ENCODE measurements at places on chromosomes 3 and 15. TPM values are rescaled to one million over a fixed set of nuclear protein-coding genes. Genes with fewer than 3 reads are reported as not detected.

GOLGA6L10 gene
- total RNA-seq = 0.07 TPM

DNA sequence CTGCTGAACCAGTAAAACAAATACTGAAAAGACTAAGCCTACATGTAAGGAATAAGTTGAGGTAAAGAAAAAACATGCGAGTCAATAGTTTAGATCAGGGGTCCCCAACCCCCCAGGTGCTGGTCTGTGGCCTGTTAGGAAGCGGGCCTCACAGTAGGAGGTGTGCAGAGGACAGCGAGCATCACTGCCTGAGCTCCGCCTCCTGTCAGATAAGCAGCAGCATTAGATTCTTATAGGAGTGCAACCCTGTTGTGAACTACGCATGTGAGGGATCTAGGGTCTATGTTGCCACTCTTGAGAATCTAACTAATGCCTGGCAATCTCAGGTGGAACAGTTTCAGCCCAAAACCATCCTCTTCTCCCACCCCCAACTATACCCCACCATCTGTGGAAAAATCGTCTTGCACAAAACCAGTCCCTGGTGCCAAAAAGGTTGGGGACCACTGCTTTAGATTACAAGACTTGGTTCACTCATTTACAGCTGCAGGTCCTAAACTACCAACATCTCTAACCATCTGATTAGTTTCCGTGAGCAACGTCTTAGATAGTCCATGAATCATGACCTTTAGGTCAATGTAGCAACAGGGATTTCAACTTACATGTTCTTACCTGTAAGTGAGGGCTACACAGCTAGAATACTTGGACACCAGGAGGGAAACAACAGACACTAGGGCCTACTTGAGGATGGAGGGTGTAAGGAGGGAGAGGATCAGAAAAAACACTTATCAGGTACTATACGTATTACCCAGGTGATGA lies 66.7 kb downstream of the TRANK1 start:
- DNase-seq = no peak

CYP1A1 gene
- total RNA-seq = 0.17 TPM

- DNase-seq = no peak
Measured at GRCh38 chr3:133803469-133803868, 2.1 kb upstream of the SRPRB start.

GRCh38 chr15:52789601-52790168 lies 451 bp downstream of the ONECUT1 start:
- DNase-seq = no peak

- DNase-seq = no peak
Measured at GRCh38 chr3:21357241-21357640, 393.8 kb downstream of the ZNF385D start.

GOLGA6D gene
- not detected for total RNA-seq

DNA sequence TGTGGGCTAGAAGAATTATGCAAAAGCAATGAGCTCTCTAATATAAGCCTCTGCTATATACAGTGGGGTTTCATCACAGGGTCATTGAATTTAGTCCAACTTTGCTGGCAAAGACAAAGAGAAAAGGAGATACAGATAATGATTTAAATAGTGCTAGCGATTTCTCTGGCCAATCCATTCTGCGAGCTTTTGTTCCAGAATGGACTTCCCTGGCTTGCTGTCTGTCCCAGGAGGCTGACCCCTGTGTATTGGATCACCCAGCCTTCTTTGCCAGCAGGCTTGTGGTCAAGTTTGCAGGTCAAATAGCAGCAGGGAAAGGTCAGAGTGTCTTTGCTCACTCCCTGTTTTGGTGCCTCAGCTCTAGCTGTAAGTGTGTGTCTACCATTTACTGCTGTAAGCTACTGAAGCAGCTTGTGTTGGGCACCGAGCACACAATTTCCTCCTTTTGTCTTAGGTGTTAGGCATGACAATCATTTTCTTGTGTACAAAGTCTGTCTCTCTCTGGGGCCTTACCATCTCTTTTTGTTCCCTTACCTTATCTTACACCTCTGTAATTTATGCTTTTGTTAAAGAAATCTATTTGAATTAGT lies 55.7 kb downstream of the UNC13C start:
- no peak for DNase-seq

FBXO40 gene
- not detected for total RNA-seq

- no peak for DNase-seq
Measured at GRCh38 chr15:56076640-56077039, 83.2 kb upstream of the NEDD4 start.

Data from A172 (cell line).